ENCODE measurements at places on chromosomes 2 and 18.

GRCh38 chr2:126658319-126658904, 2.5 kb downstream of the GYPC start:
- no peak for DNase-seq

GRCh38 chr2:182824056-182824766, 42.2 kb downstream of the FRZB start:
- DNase-seq: no peak

- DNase-seq: peak; percentile 89
These were observed 59.6 kb downstream of the LONRF2 start for GRCh38 chr2:100262555-100263320.

GRCh38 chr2:60068755-60069154, 484.7 kb downstream of the BCL11A start:
- no peak for DNase-seq

GRCh38 chr2:240454106-240454901, 18.8 kb downstream of the GPC1 start:
- DNase-seq: peak; percentile 81

Measured in brain (organoid and tissue), 16 donors.